ENCODE measurements at places on chromosomes 1 and 21. TPM values are rescaled to one million over a fixed set of nuclear protein-coding genes. Genes with fewer than 3 reads are reported as not detected.
A peak's percentile ranks its signal among the peaks of the same experiment; 100 is the strongest.

DNA sequence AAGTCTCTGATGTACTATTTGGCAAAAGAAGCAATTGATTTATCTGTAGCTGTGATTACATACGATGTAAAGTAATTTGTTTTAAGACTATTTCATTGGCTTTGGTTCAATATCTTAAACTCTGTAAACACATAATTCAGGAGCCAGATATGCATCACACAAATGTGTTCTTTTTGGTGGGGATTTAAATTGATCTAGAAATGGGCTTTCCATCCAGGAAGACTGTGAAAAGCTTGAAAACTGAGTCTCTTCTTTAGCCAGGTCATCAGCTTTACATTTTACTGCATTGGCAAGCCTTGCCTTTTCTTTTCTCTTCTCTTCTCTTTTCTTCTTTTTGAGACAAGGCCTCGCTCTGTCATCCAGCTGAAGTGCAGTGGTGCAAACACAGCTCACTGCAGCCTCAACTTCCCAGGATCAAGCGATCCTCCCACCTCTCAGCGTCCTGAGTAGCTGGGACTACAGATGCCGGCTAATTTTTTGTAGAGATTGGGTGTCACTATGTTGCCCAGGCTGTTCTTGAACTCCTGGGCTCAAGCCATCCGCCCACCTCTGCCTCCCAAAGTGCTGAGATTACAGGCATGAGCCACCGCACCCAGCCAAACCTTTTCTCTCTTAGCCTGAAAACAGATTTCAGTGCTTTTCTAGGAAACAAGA lies 1.4 kb downstream of the RCAN3 start:
- H3K27ac ChIP-seq, result no peak overlapping the region
- H3K36me3 ChIP-seq, result no peaks in the 10 kb centered on the region
- H3K4me1 ChIP-seq, result peaks cover 24% of the 10 kb centered on the region
- DNase-seq, result no peak
- no peaks in the 10 kb centered on the region for H3K27me3 ChIP-seq

GRCh38 chr1:32068957-32069588 lies 3.7 kb upstream of the TMEM39B start:
- H3K27ac ChIP-seq, result no peak overlapping the region
- H3K27me3 ChIP-seq, result no peaks in the 10 kb centered on the region
- no peak for DNase-seq
- no peaks in the 10 kb centered on the region for H3K36me3 ChIP-seq

GRCh38 chr1:50562106-50562505 lies 138.9 kb upstream of the DMRTA2 start:
- peaks cover 13% of the 10 kb centered on the region for H3K36me3 ChIP-seq
- no peaks in the 10 kb centered on the region for H3K27me3 ChIP-seq
- no peak overlapping the region for H3K4me3 ChIP-seq
- no peak for DNase-seq

GRCh38 chr1:46410156-46411009 lies 16.3 kb downstream of the FAAH start:
- DNase-seq, result peak; percentile 36
- H3K4me3 ChIP-seq, result no peak overlapping the region
- H3K4me1 ChIP-seq, result peaks cover 5% of the 10 kb centered on the region
- no peaks in the 10 kb centered on the region for H3K27me3 ChIP-seq
- peaks cover 35% of the 10 kb centered on the region for H3K36me3 ChIP-seq
- no peak overlapping the region for H3K27ac ChIP-seq

DNA sequence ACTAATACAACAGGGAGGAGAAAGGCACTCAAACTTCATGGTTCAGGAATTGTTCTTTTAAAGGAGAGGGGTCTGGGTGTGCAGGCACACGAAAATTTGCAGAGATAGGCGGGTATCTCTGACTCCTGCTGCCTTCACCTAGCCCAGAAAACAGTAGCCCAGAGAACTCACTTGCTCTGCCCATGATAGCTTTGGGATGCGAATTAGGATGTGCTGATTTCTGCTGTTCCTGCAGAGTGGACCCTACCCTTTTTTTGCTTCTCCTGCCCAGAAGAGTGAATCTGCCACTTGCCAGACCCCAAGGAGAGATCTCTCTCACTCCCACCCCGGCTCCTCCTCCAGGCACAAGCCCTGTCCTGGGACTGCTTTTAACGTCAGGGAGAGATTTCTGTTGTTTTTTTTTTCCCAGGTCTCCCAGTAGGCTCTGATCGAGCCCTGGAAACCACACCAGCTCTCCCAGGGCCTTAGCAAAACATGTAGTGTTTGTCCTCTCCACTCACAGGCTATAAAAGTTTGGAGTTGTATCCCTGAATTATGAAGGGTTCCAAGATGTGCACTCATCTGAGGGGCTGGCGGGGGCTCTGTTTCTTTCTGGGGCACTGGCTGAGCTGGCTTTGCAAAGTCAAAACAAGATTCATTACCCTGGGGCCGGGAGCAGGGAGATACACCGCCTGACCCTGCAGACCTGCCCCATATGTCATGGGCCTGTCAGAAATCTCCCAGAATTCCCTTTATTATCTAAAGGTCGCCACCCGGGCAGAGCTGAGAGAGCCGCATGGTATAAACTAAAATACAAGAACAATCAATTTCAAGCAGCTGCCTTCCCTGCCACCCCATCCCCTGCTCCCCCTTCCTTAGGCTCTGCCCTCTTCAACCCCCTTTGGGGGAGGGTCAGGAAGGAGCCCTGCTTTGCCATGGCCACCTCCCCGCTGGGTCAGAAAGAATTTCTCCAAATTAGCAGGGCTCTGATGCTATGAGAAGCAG lies 17.9 kb downstream of the PLXNA2 start:
- DNase-seq, result no peak
- no peaks in the 10 kb centered on the region for H3K27me3 ChIP-seq
- peak overlapping the region; percentile 33 for H3K27ac ChIP-seq
- H3K36me3 ChIP-seq, result peaks cover 8% of the 10 kb centered on the region

DNA sequence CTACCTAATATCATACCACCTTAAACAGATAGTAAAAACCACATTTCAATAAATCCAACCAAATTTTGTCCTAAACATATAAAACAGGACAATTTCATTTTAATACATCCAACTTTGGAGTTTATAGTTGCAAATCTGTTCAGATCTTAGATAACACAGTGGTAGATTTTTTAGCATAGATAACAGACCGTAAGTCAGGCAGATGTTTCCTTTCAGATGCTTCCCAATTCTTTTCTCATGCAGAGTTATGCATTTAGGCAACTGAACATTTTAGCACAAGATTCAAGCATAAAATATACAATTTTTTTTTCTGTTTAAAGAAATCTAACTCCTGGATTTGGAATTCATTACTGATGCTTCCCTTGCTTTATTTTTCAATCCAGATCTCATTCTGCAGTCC lies 156.5 kb upstream of the ZNHIT6 start:
- H3K4me1 ChIP-seq, result no peaks in the 10 kb centered on the region
- no peaks in the 10 kb centered on the region for H3K36me3 ChIP-seq
- DNase-seq, result no peak
- no peak overlapping the region for H3K4me3 ChIP-seq

DNA sequence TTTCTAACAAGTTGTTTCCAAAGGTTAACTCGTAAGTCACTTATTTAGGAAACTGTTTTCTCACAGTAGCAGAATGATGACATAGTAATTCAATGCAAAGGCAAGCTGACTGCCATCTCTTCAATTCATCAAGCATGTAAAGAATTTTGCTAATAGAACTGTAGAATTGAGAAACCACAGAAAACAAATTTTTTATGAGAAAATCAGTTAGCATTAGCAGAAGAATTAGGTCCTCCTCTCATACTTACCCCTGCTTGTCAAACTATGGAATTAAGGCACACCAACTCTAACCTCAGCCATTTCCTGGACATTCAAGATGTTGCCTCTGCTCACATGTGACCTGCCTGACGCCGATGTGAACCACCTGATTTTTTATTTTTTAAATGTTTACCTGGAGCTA lies 115.2 kb downstream of the LRRC40 start:
- no peaks in the 10 kb centered on the region for H3K27me3 ChIP-seq
- no peaks in the 10 kb centered on the region for H3K4me1 ChIP-seq
- no peak for DNase-seq
- no peak overlapping the region for H3K27ac ChIP-seq

- H3K36me3 ChIP-seq, result no peaks in the 10 kb centered on the region
- H3K4me3 ChIP-seq, result no peak overlapping the region
- no peaks in the 10 kb centered on the region for H3K4me1 ChIP-seq
- DNase-seq, result peak; percentile 50
These were observed 596 bp downstream of the PADI4 start for GRCh38 chr1:17308593-17308992.

- H3K36me3 ChIP-seq, result no peaks in the 10 kb centered on the region
- no peak overlapping the region for H3K4me3 ChIP-seq
- H3K4me1 ChIP-seq, result no peaks in the 10 kb centered on the region
These were observed 189.9 kb upstream of the CACYBP start for GRCh38 chr1:174809755-174810280.

- DNase-seq, result no peak
- no peak overlapping the region for H3K4me3 ChIP-seq
- H3K36me3 ChIP-seq, result no peaks in the 10 kb centered on the region
- no peaks in the 10 kb centered on the region for H3K27me3 ChIP-seq
These were observed 44.3 kb downstream of the TMEM51 start for GRCh38 chr1:15197591-15198447.

- peaks cover 3% of the 10 kb centered on the region for H3K4me1 ChIP-seq
- no peak for DNase-seq
- H3K27me3 ChIP-seq, result no peaks in the 10 kb centered on the region
- no peak overlapping the region for H3K27ac ChIP-seq
- no peaks in the 10 kb centered on the region for H3K36me3 ChIP-seq
These were observed 256.4 kb downstream of the PRDM2 start for GRCh38 chr1:13956393-13956792.

DNA sequence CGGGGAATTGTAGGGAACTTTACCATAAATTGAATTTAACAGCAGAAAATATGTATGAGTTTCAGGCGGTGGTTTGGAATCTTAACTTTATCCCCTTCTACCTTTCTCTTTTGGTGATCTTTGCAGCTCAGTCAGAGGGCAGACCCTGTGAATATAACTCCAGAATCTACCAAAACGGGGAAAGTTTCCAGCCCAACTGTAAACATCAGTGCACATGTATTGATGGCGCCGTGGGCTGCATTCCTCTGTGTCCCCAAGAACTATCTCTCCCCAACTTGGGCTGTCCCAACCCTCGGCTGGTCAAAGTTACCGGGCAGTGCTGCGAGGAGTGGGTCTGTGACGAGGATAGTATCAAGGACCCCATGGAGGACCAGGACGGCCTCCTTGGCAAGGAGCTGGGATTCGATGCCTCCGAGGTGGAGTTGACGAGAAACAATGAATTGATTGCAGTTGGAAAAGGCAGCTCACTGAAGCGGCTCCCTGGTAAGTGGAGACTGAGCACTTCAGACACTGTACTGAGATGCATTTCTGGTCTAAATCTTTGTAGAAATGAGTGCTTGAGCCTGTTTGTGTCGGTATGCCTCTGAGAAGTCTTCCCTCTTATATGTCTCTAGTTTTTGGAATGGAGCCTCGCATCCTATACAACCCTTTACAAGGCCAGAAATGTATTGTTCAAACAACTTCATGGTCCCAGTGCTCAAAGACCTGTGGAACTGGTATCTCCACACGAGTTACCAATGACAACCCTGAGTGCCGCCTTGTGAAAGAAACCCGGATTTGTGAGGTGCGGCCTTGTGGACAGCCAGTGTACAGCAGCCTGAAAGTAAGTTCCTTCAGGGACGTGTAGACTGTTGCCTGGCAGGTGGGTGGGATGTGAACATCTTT lies 1.5 kb downstream of the CCN1 start:
- peaks cover 11% of the 10 kb centered on the region for H3K36me3 ChIP-seq
- DNase-seq, result peak; percentile 80
- peak overlapping the region; percentile 67 for H3K4me3 ChIP-seq
- H3K4me1 ChIP-seq, result peaks cover 42% of the 10 kb centered on the region
- H3K27me3 ChIP-seq, result peaks cover 12% of the 10 kb centered on the region
- H3K27ac ChIP-seq, result peak overlapping the region; percentile 97

- H3K4me3 ChIP-seq, result no peak overlapping the region
- H3K27ac ChIP-seq, result no peak overlapping the region
- H3K36me3 ChIP-seq, result no peaks in the 10 kb centered on the region
- no peak for DNase-seq
These were observed 3.6 kb downstream of the CHAF1B start for GRCh38 chr21:36388835-36389234.

GRCh38 chr1:238346340-238346739 lies 455.6 kb upstream of the ZP4 start:
- no peak overlapping the region for H3K27ac ChIP-seq
- no peaks in the 10 kb centered on the region for H3K27me3 ChIP-seq
- H3K4me1 ChIP-seq, result no peaks in the 10 kb centered on the region
- no peak overlapping the region for H3K4me3 ChIP-seq
- DNase-seq, result no peak
- no peaks in the 10 kb centered on the region for H3K36me3 ChIP-seq

- H3K4me3 ChIP-seq, result no peak overlapping the region
- H3K4me1 ChIP-seq, result no peaks in the 10 kb centered on the region
- H3K36me3 ChIP-seq, result peaks cover 46% of the 10 kb centered on the region
- H3K27ac ChIP-seq, result no peak overlapping the region
- no peaks in the 10 kb centered on the region for H3K27me3 ChIP-seq
These were observed 81.2 kb upstream of the RAVER2 start for GRCh38 chr1:64663668-64664067.

GRCh38 chr1:63987014-63987627 lies 213.3 kb downstream of the ROR1 start:
- DNase-seq, result no peak
- peaks cover 5% of the 10 kb centered on the region for H3K4me1 ChIP-seq
- no peaks in the 10 kb centered on the region for H3K27me3 ChIP-seq
- H3K36me3 ChIP-seq, result no peaks in the 10 kb centered on the region
- H3K27ac ChIP-seq, result no peak overlapping the region

GRCh38 chr1:109134423-109134822 lies 20.5 kb downstream of the ELAPOR1 start:
- H3K27me3 ChIP-seq, result no peaks in the 10 kb centered on the region
- H3K4me3 ChIP-seq, result no peak overlapping the region
- peaks cover 11% of the 10 kb centered on the region for H3K4me1 ChIP-seq
- no peak overlapping the region for H3K27ac ChIP-seq
- no peak for DNase-seq

DNA sequence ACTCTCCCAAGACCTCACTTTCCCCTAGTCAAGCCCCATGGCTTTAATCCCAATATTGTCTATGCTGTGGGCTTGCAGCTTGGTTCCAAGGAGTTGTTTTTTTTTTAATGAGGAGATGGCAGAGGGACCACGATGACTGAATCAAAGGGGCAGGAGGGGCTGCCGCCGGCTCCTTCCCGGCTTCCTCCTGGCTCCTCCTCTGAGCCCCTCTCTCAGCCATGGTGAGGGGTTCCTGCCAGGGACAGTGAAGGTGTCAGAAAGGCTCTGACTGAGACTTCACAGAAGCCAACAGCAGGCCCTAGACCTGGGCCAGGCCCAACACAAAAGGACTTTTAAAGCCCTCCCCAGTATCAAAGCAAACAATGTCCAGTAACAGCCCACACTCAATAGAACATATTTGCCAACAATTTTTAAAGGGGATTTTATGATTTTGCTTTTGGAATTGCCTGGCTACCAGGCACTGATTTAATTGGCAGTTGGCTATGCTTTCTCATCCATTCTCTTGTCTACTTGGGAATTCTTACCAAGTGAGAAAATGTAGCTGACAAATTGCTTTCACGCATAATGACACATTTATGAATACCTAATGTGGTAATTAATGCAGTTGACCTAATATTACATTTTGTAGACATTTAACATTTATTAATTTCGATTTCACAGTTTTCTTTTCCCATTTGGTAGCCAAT lies 54.2 kb downstream of the FBXO2 start:
- no peak overlapping the region for H3K4me3 ChIP-seq
- H3K4me1 ChIP-seq, result no peaks in the 10 kb centered on the region
- no peak for DNase-seq
- no peaks in the 10 kb centered on the region for H3K36me3 ChIP-seq
- no peak overlapping the region for H3K27ac ChIP-seq

USP33 gene
- 68.4 TPM for total RNA-seq

CELA2A gene
- not detected for total RNA-seq

DCAF6 gene
- total RNA-seq, result 50.6 TPM

GJB3 gene
- 0.80 TPM for total RNA-seq

OVAAL gene
- total RNA-seq, result not detected

SLC35F3 gene
- 0.41 TPM for total RNA-seq

CD160 gene
- 1.1 TPM for total RNA-seq

SELE gene
- 0.38 TPM for total RNA-seq

Data from lower lobe of right lung (tissue), 2 donors.